ENCODE measurements at places on chromosomes 7 and 10.

- no peak for DNase-seq
Measured at GRCh38 chr7:132124575-132124974, 451.7 kb downstream of the PLXNA4 start.

DNA sequence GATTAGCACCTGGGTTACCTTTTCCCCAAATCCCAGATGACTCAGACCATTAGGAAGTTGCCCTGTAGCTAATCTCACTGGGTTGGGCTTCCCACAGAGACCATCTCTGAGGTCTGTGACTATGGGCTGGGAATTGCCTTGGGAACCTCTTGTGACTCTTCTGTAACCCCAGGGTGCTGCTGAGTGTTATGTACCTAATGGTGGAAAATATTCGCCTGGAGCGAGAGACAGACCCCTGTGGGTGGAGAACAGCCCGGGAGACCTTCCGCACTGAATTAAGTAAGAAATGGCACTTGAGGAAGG is 20.0 kb downstream of the STRIP2 start:
- DNase-seq, result no peak

DNA sequence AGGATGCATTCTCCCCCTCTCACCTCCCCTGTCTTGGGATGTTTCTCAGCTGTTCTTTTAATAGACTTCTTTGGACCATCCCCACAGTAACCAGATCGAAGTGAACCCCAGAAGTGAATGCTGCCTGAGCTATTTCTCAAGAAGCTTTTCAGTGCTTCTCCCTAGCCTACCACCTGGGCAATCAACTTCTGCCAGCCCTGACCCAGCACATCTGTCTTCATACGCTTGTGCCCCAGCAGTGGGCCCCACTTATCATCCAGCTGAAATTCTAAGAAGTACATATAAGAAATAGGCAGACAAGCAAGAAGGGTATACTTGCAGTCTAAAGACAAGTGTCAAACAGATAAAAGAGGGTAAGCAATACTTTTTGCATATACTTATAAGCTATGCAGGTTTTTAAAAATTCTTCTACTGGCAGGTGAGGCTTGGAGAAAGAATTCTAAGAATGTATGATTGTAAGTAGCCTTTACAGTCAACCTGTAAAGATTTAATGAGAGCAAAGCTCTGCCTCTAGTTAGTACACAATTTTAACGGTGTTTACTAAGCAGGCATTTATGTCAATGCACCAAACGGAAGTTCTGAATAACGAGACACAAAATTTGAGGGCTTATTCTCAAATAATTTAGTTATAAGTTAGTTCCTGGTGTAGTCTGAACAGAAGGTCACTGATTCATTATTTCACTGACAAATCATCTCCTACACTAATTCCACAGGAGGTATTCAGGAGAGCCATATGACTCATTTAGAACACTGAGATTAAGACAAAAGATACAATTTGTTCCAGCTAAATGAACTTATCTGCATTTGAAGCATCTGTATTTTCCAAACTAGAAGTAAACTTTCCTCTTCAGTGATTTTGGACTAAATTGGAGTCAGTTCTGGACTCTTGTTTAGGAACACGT is 83.3 kb downstream of the RNLS start:
- DNase-seq, result no peak

DNA sequence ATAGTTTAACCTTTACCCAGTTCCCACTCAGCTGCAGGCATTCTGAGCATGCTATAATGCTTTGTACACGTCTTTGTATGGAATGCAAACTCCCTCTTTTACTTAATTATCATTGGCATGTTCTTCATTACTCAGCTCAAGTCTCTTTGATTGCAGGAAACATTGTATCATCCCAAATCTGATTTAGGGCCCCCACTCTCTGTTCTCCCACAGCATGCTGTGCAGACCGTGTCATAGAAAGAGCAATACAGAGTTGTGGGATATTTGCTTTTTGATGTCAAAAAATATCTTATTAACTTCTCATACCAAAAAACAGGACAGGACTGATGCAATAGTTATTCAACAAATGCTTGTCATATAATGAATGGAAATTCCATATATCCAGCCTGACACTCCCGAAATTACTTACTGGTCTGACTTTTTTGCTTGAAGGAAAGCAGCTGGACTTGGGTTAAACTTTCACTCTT is 1081.5 kb upstream of the C7orf33 start:
- DNase-seq, result no peak

GRCh38 chr10:96978621-96979154 is 146.6 kb downstream of the LCOR start:
- no peak for DNase-seq

DNA sequence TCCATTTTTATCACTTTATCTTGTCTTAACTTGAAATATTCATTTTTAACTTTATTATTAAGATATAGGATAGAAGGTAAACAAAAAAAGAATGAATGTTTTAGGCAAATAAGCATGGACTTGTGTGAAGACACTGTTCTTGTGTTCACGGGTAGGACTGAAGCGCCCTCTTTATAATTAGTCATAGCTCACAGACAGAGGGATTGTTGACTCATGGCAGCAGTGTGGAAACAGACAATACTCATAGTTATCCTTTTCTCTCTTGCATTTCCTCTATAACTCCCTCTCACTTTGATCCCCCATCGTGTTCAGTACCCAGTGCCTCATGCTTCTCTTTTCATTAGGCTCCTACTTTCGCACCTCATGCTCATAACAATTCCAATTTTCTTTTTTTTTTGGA is 731.8 kb downstream of the PHTF2 start:
- DNase-seq, result no peak

GRCh38 chr10:91856637-91857036 is 52.6 kb downstream of the FGFBP3 start:
- DNase-seq, result no peak

DNA sequence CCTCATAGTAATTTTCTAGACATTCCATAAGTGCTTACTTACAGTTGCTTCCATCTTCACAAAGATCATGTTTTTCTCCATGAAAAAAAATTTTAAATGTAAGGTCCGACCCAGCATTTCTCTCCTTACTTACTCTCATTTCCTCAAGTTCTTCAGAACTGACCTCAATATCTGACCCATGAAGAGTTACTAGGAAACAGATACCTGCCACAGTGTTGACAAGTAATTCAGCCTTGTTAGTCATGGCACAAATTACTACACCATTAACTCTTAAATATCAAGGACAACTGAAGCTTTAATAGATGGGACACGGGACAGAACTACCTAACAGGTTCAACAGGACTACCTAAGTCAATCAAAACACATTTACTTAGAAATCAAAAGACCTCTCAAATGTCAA is 316.2 kb downstream of the POM121L12 start:
- DNase-seq, result no peak

GRCh38 chr7:127968547-127968946 is 62.7 kb downstream of the LRRC4 start:
- no peak for DNase-seq

- no peak for DNase-seq
Measured at GRCh38 chr7:30301751-30302150, 17.4 kb downstream of the ZNRF2 start.

DNA sequence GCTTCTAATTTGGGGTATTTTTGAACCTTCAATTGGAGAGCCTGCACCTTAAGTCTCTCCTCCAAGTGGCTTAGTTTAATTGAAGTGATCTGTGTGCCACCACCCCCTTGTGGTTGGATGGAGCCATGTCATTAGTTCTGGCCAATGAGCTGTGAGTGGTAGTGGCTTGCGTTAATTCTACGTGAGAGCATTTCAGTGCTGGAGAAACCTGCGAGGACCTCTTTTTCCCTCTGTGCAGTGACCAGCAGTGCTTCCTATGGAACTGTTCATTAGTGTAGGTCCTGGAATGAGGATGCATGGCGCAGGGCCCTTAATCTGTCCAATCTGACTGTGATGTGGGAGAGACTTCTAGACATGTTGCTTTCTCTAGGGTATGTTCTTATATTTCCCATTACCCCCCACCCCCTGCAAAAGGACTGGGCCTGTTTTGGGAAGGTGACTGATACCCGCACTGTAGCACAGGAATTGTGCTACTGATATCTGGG is 3.8 kb downstream of the HILPDA start:
- DNase-seq, result peak; percentile 39

DNA sequence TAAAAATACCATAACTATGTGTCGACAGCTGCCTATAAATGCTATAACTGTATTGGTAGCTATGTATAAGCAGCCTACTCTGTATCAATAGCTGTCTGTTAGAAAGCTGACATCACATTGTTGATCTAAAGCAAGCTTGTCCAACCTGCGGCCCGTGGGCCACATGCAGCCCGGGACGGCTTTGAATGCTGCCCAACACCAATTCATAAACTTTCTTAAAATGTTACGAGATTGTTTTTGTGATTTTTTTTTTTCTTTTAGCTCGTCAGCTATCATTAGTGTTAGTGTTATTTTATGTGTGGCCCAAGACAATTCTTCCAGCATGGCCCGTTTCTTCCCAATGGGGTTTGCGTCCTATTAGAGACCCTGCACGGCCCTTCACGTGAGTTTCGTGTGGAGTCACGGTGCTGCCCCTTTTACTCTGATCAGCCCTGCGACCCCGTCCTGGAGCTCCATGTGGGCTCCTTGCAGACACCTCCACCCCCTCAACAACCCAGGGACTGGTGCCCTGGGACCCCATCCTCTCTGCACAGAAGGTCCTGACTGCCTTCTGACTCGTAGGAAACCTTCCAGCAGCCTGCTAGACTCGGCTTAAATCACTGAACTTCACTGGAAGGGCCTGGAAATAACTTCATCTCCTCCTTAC is 4.5 kb upstream of the PRKAR1B start:
- no peak for DNase-seq

DNA sequence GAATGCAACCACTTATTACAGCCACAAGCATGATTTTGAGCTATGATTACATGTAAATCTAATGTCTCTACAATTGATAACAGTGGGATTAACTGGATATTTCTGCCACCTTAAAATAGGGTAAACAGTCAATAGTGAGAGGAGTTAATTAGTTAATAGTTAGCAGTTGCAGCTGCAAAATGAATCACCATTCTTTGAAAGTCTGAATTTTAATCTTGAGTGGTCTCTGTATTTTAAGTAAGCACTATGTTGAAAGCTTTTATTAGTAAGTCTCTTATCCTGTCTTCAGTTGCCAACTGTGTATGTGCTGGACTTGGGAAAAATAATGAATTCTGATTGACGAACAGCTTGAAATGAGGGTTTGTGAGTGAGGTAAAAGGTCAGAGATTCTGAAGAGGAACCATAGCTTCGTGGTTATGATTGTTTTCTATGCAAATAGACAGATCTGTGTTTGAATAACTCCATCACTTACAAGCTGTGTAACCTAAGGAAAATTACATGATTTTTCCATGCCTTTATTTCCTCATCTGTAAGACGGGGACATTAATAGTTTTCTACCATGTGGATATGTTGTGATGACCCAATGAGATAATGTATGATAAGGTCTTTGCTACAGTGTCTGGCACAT is 75.2 kb downstream of the RNLS start:
- DNase-seq, result no peak

GRCh38 chr7:78033410-78033809 is 234.8 kb downstream of the PHTF2 start:
- no peak for DNase-seq

DNA sequence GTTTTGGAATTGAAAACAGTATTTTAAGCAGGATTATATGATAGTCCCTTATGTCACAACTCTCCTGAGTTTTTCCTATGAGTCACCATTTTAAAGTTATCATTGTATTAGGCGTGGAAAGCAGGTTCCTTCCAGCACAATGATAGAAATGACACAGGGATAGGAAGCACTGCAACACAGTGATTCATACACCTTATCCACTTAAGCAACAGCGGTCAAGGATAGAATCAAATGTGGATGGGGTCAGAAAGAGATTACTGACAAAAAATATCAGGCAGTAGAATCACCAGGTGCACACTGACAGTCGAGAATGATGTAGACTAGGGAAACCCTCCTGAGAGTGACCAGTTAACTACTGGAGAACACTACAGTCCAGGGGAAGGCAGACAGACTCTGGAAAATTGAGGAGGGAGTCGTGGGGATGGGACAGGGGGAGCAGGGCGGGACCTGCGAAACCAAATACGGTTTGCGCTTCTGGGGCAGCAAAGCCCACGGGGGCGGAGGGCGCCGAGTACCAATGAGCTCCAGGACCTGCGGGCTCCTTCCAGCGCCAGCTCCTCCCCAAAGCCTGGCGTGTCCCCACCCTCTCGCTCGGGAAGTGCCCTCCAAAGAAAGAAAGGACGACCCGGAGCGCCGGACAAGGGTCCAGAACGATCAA is 479 bp downstream of the PNPLA8 start:
- DNase-seq, result no peak
